ENCODE measurements at places on chromosomes 5 and 9. TPM values are rescaled to one million over a fixed set of nuclear protein-coding genes. Genes with fewer than 3 reads are reported as not detected.

- DNase-seq = no peak
Observed at GRCh38 chr5:119321569-119322311, 34.1 kb upstream of the TNFAIP8 start.

DNA sequence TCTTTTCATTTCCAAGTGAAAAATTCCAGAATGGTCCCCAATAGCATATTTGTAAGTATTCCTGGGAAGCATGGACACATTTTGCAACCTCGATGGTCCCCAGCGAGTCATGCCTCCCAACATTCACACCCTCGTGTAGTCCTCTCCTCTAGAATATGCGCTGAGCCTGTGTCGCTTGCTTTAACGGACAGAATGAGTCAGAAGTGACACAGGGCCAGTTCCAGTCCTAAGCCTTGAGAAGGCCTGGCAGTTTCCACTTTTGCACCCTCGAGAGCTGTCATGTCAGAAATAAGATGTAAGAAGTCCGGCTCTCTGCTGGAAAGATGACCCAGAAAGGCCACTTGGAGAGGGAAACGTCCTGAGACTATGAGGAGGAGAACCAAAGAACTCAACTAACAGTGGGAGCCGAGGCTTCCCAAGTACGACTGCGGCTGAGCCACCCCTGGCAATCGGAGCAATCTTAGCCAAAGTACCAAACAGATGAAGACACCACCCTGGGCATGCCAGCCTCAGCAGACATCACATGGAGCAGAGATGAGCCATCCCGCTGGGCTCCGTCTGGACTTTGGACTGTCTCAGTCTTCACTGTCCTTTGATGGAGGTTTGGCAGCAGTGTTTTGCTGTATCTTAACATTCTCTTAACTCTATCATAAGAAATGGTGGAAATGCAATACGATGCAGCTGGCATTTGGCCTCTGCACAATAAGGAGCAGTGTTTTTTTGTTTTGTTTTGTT is 42.6 kb upstream of the GFPT2 start:
- peak; percentile 36 for DNase-seq

DNA sequence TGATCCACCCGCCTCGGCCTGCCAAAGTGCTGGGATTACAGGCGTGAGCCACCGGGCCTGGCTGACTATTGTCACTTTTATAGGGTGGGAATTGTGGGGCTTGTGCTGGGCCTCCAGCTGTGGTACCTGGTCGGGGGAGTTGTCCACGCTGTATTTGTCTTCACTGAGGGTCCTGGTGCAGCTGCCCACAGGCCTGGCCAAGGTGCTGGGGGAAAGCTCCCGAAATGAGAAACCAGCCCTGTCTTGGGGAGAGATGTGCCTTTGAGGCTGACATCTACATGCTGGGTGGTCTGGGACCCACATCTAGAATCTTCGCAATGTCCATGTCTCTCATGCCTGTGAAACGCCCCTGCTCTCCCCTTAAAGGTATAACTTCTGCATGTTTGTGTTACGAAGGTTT is 2.6 kb downstream of the EXOC3 start:
- DNase-seq = peak; percentile 41

- no peak for DNase-seq
Observed at GRCh38 chr5:119439140-119439631, 13.1 kb upstream of the HSD17B4 start.

- DNase-seq = no peak
Observed at GRCh38 chr9:114869845-114870244, 60.5 kb downstream of the TNFSF8 start.

- no peak for DNase-seq
Observed at GRCh38 chr9:33265211-33265865, 489 bp downstream of the CHMP5 start.

GRCh38 chr9:4905135-4905490 is 80.0 kb upstream of the JAK2 start:
- DNase-seq = no peak

DNA sequence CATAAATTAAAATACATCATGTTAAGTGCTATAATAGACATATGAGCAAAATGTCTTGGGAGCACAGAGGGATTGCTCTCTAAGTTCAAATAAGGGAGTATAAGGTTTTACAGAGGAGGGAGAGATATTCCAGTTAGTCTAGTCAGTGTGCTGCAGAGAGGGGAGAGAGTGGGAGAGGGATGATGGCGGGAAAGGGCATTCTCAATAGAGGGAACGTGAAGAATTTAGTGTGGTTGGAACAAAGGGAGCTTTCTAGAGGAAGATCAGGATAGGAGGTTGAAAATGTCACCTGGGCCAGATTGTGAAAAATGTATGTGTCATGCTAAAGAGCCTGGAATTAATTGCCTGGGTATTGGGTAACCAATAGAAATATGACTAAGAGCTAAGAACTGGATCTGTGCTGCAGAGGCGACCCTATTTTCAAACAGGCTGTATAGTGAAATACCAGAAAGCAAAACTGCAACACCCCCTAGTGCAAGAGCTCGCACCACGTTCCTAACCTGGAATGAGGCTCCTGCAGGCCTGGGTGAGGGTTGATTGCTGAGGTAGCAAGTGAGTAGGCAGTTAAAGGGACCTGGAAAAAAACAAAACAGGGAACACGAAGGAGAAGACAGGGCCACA is 791.8 kb upstream of the C9orf72 start:
- no peak for DNase-seq

DNA sequence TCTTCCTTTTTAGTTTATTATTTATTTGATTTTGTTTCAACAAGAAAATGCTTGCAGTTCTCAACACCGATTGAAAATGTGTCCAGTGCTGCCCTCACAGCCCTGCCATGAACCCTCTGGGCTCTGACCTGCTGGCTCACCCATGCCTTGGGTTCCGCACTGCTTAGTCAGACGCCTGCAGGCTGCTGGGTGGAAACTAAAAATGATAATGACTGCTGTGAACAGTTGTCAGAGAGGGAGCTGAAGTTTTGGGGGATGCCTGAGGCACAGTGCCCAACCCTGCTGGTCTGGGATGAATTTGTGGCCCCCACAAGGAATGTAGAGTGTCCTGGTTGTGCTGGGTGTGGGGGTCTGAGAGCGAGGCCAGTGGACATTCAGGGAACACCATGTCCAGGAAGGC is 22.2 kb upstream of the CFAP157 start:
- DNase-seq = no peak

GRCh38 chr5:33595303-33595702 is 154.5 kb downstream of the TARS1 start:
- no peak for DNase-seq

DNA sequence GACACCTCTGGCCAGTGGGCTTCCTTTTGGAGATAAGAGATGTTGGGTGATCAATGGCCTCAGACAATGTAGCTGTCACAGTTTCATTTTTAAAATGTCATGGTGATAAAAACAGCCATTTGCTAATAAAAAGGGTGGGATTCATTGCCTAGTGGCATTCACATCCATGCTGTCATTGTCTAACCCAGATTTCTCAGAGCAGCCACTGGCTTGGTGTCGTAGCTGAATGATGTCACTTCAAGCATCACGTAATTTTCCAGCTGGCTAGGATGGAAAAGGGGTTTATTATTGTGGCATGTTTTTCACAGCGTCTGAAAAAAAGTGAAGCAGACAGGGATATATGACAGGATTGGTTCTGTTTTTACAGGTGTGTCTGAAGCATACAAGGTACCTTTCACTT is 184.7 kb downstream of the AOPEP start:
- no peak for DNase-seq

DNA sequence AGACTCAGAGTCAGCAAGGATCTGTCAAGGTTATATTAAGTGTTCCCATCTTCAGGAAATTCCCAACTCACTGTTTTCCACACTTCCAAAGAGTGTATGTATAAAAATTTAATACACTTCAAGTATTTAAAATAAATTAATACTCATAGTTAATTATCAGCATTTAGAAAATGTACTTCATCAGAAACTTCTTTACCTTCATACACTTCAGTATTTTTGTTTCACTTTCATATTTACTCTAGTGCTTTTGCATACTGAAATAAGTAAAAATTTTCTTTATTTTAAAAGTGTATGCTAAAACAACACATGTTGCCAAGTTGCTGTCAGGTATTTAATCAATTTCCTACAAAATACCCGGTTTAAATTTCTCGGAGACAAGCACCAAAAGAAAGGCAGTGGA is 16.5 kb downstream of the RICTOR start:
- no peak for DNase-seq

GRCh38 chr5:23675456-23675855 is 168.0 kb downstream of the PRDM9 start:
- DNase-seq = no peak

- DNase-seq = no peak
Observed at GRCh38 chr9:20139763-20140290, 351.0 kb upstream of the SLC24A2 start.

DNA sequence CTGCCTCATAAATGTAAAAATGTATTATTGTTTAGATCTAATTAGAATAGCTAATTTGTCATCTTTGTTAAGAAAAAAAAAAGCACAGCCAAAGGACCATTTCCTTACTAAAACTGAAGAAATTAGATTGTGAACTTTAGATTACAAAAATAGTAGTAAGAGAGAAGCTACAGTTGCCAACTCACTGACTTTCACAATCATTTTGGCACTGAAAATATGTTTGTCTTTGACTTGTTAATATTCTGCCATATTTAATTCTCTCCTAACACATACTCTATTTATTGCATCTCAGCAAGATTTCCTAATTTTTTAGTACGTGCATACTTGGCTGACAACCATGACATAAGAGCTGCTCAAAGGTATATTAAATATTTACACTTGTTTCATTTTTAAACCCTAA is 297.1 kb downstream of the TUSC1 start:
- no peak for DNase-seq

GRCh38 chr5:56078278-56079156 is 83.8 kb upstream of the IL6ST start:
- no peak for DNase-seq

GRCh38 chr5:142699184-142699720 is 13.4 kb upstream of the FGF1 start:
- peak; percentile 94 for DNase-seq

- no peak for DNase-seq
Observed at GRCh38 chr5:77843570-77844372, 67.6 kb upstream of the TBCA start.

GRCh38 chr5:65893749-65894430 is 32.5 kb upstream of the ERBIN start:
- no peak for DNase-seq

DNA sequence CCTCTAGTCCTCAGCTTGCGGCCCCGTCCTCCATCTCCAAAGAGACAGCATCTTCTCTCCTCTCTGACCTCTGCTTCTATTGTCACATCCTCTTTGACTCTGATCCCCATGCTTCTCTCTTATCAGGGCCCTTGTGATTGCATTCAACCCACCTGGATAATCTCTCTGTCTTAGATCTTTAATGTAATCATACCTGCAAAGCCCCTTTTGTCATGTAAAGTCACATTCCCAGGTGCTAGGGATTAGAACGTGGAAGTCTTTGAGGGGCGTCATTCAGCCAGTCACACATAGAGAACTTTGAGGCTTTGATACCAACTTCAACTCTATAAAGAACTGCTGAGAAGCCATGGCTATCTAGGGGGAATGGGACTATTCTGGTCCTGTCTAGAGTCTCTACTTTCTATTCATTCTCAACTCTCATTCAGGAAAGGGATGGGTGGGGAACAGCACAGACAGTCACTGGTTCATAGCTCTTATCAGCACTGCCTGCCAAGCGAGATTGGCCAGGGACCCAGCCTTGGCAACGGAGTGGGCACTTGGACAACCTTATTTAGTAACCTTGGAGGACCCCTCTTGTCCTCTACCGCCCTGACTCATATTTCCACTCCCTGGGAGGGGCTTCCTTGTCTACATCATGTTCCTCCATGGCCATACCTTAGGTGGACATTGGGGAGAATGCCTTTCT is 29.0 kb downstream of the TAS2R1 start:
- DNase-seq = no peak

- DNase-seq = no peak
Observed at GRCh38 chr5:181126841-181127240, 4.1 kb downstream of the OR2V1 start.

GRCh38 chr5:131511934-131512333 is 123.1 kb downstream of the RAPGEF6 start:
- no peak for DNase-seq

DNA sequence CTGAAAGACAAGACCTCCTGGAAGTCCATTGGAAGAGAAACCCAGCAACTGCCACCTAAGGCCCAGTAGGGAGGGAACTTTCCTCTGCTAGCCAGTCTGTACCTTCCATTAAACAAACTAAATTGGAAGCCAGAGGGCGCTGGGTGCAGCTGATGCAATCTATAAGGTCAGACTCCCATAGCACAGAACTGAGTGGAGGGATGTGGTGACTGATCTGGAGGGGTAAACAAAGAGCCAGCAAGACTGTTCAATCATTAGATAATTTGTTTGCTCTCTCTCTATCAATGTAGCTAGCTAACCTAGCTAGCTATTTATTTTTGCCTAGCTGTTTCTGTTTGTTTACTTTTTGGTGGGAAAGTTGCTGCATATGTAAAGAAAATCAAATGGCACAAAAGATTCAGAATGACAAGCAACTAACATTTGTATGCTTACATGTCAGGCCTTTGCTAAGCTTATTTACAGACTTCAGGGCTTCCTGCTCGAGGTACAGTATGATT is 291.8 kb upstream of the DAB2 start:
- DNase-seq = no peak

DNA sequence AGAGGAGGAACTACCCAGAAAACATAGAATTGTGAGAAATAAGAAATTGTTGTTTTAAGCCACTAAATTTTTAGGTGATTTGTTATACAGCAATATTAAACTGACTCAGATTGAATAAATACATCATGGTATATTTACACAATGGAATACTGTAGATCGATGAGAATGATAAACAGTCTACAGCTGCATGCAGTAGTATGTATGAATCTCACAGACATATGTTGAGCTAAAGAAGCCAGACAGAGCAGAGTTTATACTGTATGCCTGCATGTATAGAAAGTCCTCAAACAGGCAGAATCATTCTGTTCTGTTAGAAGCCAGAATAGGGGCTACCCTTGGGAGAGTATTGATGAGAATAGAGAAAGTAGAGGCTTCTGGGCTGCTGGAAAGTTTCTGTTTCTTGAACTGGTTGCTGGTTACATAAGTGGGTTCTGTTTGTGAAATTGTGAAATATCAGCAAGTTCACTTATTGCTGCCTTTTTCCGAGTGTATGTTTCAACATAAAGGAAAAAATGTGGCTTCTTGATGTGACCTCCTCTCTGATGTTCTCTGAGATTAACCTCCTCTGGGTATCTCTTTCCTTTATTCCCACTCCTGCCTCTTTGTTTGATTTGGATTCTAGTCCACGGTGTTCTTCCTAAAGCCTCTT is 9.6 kb downstream of the KIAA1958 start:
- no peak for DNase-seq

- DNase-seq = no peak
Observed at GRCh38 chr9:7325995-7326394, 473.6 kb downstream of the DMAC1 start.

- DNase-seq = no peak
Observed at GRCh38 chr5:73311291-73312110, 137.1 kb downstream of the FOXD1 start.

- no peak for DNase-seq
Observed at GRCh38 chr9:69476016-69476415, 151.0 kb downstream of the ENTREP1 start.

Gene ZNF622
- total RNA-seq = 49.0 TPM

Gene WDR38
- not detected for total RNA-seq

Gene MCCC2
- 85.6 TPM for total RNA-seq

Gene MAMDC2
- total RNA-seq = 3.6 TPM

Gene AK1
- 484 TPM for total RNA-seq

Gene TAF1L
- not detected for total RNA-seq

Gene ADAMTS2
- 5.9 TPM for total RNA-seq

Gene ALDOB
- 0.13 TPM for total RNA-seq

Gene PARP8
- total RNA-seq = 5.5 TPM
